Caki2 (cell line): ENCODE measurements at places on chromosomes 4 and X. TPM values are rescaled to one million over a fixed set of nuclear protein-coding genes. Genes with fewer than 3 reads are reported as not detected.

GRCh38 chr4:78496021-78496643, 55.4 kb upstream of the ANXA3 start:
- no peak for DNase-seq

GRCh38 chrX:52830551-52830950, 19.5 kb downstream of the XAGE5 start:
- no peak for DNase-seq

- DNase-seq = no peak
Observed at GRCh38 chr4:64582492-64582891, 173.2 kb upstream of the TECRL start.

- DNase-seq = no peak
Observed at GRCh38 chr4:827209-828081, 1.5 kb upstream of the CPLX1 start.

GRCh38 chr4:129916991-129917390, 821.0 kb downstream of the C4orf33 start:
- no peak for DNase-seq

GRCh38 chr4:19381068-19381467, 870.6 kb upstream of the SLIT2 start:
- no peak for DNase-seq

DNA sequence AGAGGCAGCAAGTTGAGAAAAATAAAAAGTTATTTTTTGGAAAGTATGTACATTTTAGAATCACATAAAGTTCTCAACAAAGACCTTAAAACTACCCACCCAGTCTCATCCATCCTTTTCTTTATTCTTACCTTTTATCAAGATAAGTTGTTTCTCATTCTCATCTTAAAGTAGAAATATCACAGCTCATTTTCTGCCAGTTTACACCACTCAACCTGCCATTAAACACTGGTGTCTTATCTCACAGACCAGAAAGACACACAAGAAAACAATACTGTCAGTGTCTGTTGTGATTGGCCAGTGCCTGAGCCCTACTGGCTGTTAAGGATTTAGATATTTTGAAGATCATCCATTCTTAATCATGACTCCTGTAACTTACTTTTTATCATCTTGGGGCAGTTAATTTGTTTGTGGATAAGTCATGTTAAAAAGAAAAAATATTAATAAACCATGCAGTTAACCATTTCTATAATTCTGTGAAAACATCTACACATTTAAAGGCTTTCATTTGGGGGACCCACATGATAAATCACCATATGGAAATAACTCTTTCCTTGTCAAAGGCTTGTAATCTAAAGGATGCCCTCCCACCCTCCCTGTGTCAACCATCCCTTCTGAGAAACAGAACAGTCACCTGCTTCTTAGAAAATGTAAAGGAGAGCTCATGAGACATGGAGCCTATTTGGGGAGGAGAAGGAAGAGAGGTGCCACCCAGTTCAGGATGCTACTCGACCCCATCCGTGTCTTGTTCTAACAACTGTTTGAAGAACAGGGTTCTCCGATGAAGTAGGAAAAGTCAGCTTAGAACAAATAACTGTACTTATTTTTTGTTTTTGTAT, 897.2 kb upstream of the INTU start:
- no peak for DNase-seq

Gene KCND1
- total RNA-seq = 0.24 TPM in 1 of 2 replicates, not detected in the other
